ENCODE measurements at places on chromosomes 12 and 14. TPM values are rescaled to one million over a fixed set of nuclear protein-coding genes. Genes with fewer than 3 reads are reported as not detected.

Gene SLC6A12
- total RNA-seq: not detected

Gene ADCY6
- 71.9 TPM for total RNA-seq

Gene PMCH
- not detected for total RNA-seq

Gene KLRC4
- 3.1 TPM for total RNA-seq

Gene CEBPE
- total RNA-seq: not detected

Gene BMAL2
- total RNA-seq: 5.5 TPM

Gene NKX2-8
- not detected for total RNA-seq

Gene TAS2R14
- total RNA-seq: 2.7 TPM

Gene CRIP1
- 34.1 TPM for total RNA-seq

Gene PRR13
- 105 TPM for total RNA-seq

Gene CDH24
- total RNA-seq: 13.3 TPM

Gene ZNF385A
- total RNA-seq: 12.7 TPM

Gene NTN4
- 670 TPM for total RNA-seq

Gene TGM1
- 2.1 TPM for total RNA-seq

Gene TCL1A
- not detected for total RNA-seq

Gene RIMKLB
- total RNA-seq: 26.5 TPM

Gene ANO4
- total RNA-seq: 0.48 TPM

- DNase-seq: no peak
Observed at GRCh38 chr12:92224685-92225331, 79.2 kb upstream of the BTG1 start.

DNA sequence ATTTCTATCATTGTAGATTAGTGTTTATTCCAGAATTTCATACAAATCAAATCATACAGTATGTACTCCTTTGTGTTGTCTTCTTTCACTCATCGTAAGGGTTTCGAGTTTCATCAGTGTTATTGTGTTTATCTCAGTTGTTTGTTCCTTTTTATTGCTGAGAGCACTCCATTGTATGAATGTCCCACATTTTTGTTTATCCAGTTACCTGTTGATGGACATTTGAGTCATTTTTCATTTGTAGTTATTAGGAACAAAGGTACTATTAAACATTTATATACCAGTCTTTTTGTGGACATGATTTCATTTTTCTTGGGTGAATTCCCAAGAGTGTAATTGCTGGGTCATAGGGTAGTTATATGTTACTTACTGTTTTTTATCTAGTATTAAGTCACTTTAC, 70.0 kb downstream of the BICD1 start:
- DNase-seq: no peak

- DNase-seq: no peak
Observed at GRCh38 chr12:98464190-98464589, 51.2 kb upstream of the TMPO start.

- no peak for DNase-seq
Observed at GRCh38 chr12:112107306-112108201, 1.0 kb downstream of the NAA25 start.

GRCh38 chr12:93219947-93220346, 157.8 kb upstream of the NUDT4 start:
- DNase-seq: no peak

GRCh38 chr14:105494606-105494929, 3.5 kb downstream of the TEDC1 start:
- no peak for DNase-seq

- peak; percentile 74 for DNase-seq
Observed at GRCh38 chr14:101349108-101349507, 212.2 kb upstream of the DIO3 start.

DNA sequence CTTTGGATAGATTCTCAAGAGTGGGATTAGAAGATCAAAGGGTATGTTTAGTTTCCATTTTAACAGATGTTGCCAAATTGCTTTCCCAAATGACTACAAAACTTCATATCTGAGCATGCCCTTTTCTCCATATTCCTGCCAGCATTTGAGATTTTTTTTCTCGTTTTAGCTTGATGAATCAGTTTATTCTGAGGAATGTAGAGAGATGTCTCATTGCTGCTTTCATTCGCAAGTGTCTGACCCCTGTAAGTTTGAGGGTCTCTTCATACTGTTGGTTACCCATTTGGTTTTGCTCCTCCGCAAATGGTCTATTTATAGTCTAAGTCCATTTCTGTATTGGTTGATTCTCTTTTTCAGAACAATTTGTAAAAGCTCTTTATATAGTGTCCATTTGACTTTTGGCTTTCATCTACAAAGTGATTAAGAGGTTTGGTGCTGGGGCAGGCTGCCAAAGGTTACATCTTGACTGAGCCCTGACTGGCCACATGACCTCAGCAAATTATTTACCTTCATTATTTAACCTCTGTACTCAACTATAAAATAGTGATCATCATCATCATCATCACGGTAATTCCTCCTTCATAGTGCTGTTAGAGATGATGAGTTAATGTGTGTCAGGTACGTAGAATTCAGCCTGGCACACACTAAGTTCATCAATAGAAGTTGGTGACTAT, 33.6 kb downstream of the HCAR2 start:
- no peak for DNase-seq

GRCh38 chr14:39447175-39447661, 15.0 kb upstream of the FBXO33 start:
- no peak for DNase-seq

- no peak for DNase-seq
Observed at GRCh38 chr14:92153581-92153980, 31.8 kb downstream of the CPSF2 start.

GRCh38 chr12:103884316-103884715, 43.3 kb upstream of the NT5DC3 start:
- DNase-seq: no peak

DNA sequence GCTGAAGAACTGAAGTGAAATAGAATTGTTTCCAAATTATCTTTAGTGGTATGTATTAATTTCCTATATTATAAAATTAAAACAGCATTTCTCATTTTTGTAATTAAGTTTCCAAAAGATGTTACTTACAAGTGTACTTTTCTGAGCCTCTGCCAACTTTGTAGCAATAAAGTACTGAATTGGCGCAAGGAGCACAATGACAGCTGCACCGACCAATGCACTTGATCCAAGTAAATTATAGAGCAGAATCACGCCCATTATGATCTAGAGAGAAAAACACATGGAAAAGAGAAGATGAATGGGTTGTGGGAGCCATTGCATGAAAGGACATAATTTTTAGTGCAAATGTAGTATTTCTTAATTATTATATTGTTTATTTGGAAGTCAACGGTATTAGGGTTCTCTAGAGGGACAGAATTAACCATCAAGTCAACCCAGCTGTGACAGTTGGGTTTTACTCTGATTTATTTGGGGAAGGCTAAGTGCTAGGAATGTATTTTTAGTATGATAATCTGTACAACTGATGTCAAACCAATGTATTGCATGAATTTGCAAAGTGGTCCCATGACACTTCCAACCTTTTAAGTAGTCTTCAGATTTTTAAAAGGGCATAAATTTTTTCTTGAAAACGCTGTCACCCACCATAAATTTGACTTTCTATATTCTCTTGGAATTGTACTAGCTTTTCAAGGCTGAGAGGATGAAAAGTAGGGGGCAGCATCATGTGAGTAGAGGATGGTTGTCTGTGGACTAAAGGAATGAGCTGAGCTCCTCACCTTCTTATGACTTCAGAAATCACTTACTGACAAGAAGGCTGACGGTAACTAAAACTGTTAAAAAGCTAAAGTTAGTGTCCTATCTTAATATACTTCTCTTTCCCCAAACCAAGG, 33.0 kb downstream of the ABCC9 start:
- DNase-seq: no peak

- DNase-seq: no peak
Observed at GRCh38 chr12:50984586-50985298, 32.4 kb downstream of the HIGD1C start.

- no peak for DNase-seq
Observed at GRCh38 chr14:52640137-52640536, 55.2 kb downstream of the ERO1A start.

DNA sequence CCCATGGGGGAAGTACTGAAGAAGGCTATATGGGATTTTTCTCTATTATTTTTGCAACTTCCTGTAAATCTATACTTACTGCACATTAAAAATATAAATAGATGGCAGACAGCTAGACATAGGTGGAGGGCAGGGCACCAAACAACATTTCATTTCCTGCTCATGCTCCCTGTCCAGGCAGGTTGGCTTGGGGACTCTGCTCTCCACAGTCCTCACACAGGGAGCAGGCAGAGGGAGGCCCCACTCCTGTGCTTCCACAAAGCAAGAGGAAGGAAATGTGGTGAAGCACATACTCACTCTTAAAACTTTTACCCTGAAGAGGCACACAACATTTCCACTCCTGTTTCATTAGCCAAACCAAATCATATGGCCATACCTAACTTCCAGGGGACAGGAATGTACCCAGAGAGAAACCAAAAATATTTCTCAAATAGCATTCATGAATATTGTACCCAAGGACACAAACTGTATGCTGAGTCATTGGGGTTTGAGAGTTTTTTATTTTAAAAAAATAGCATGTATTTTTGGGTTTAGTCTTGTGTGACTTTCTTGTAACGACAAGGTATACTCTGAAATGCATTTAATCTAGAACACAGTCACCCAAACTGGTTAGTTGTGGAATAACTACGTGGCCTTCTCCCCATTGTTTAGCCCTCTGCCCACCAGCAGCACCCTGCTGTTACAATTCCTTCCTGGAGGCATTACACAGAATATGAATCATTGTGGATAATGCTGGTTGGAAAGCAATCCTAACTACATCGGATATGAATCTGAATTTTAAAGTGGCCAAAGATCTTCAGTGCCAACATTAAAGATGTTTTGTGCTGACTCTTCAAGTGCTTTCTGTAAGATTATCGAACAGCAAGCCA, 40.9 kb downstream of the RTN1 start:
- DNase-seq: no peak

DNA sequence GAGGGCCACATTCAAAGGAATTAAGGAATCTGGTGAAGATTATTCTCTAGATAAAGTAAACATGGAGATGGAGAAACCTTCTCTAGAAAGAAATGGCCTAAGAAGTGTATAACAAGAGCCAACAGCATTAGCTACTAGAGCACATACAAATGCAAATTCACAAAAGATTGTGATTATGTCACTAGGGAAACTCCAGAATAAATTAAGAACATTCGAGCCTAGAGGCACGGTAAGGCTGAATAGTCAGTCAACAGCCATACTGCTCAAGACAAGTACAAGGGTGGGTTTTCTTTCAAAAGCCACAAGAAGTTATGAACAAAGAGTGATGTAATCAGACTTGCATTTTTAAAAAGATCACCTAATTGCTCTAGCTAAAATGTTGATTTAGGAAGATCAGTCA, 25.4 kb downstream of the PPP4R3A start:
- DNase-seq: no peak

- DNase-seq: no peak
Observed at GRCh38 chr12:19482036-19482435, 42.7 kb downstream of the AEBP2 start.
